ENCODE measurements at places on chromosomes 3 and 15. TPM values are rescaled to one million over a fixed set of nuclear protein-coding genes. Genes with fewer than 3 reads are reported as not detected.

Gene ARGFX
- not detected for total RNA-seq

Gene EPHB3
- total RNA-seq = not detected

Gene DUOXA2
- total RNA-seq = not detected

Gene LINGO1
- total RNA-seq = under 0.01 TPM

Gene SST
- not detected for total RNA-seq

Gene COL6A5
- not detected for total RNA-seq

Gene XCR1
- total RNA-seq = not detected

Gene CPLX3
- total RNA-seq = not detected

Gene TGM4
- 0.07 TPM for total RNA-seq

Gene REC114
- total RNA-seq = not detected

Gene MUSTN1
- not detected for total RNA-seq

Gene SMAD6
- total RNA-seq = 25.6 TPM

Gene ZPLD1
- total RNA-seq = not detected

Gene NR1I2
- total RNA-seq = 0.05 TPM

Gene CACNA1D
- total RNA-seq = not detected

Gene GOLGA6A
- not detected for total RNA-seq

Gene C3orf22
- total RNA-seq = not detected

Gene AGBL1
- total RNA-seq = not detected

Measured in mammary microvascular endothelial cell (primary cell).